ENCODE measurements at places on chromosomes 3 and 15. TPM values are rescaled to one million over a fixed set of nuclear protein-coding genes. Genes with fewer than 3 reads are reported as not detected.

The FOXB1 gene
- 1.6 TPM for total RNA-seq

The C3orf80 gene
- 0.17 TPM for total RNA-seq

The SAMMSON gene
- total RNA-seq, result not detected

The ZNF770 gene
- 38.5 TPM for total RNA-seq

The DUOXA2 gene
- total RNA-seq, result not detected

The GOLGA6A gene
- total RNA-seq, result not detected

The UTS2B gene
- total RNA-seq, result not detected

The FOXL2NB gene
- not detected for total RNA-seq

The SLC7A14 gene
- not detected for total RNA-seq

The GOLGA8K gene
- 0.61 TPM for total RNA-seq

The HOMER2 gene
- total RNA-seq, result 17.5 TPM

The GOLGA8T gene
- total RNA-seq, result not detected

The KNG1 gene
- total RNA-seq, result not detected

All from T-helper 1 cell treated with Interleukin-12 subunit alpha and Interleukin-12 subunit beta and Interleukin-4 antibody, amounts not matched to agents 30 ng/mL and 1 ng/mL, for 36 hours (primary cell).